ENCODE measurements at places on chromosomes 1 and 21.

- DNase-seq: no peak
These were observed 149.8 kb upstream of the TNR start for GRCh38 chr1:175893192-175893591.

GRCh38 chr1:225427235-225428067, at the start of gene LBR:
TSS of gene LBR (minus strand) at chr1:225428038. CDS start at chr1:225424075, 3,963 bp downstream.
- DNase-seq: no peak

- no peak for DNase-seq
These were observed 123.2 kb downstream of the SLC30A10 start for GRCh38 chr1:219805191-219805590.

GRCh38 chr1:111507411-111508201, 4.2 kb upstream of the ADORA3 start:
- no peak for DNase-seq

DNA sequence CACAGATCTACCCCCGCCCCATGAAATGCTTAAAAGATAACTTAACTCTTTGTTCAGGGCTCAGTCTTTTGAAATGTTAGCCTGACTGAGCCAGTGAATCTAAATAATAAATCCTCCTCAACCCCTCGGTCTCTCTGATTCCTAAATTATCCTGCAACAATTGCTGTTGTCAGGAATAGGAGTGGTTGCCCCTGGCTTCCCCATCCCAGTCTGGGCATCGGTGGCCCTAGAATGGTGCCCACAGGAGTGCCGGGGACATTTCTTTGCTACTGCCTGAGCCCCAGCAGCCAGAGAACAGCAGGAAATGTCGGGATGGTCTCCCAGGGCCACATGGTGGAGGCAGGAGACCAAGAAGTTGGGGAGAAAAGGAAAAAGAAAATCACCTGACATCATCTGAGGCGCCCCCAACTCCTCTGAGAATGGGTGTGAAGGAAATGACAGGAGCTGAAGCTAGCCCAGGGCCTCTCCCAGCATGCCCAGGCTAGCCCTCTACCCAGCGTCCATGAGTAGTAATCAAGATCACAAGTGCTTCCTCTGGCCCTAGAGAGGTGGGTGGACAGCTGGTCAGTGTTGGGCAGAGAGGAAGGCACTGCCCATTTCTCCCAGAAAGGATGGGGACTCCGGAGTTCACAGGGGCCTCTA, 1.6 kb downstream of the PADI4 start:
- DNase-seq: no peak

GRCh38 chr1:114353262-114353661, 157.7 kb downstream of the TRIM33 start:
- DNase-seq: no peak

DNA sequence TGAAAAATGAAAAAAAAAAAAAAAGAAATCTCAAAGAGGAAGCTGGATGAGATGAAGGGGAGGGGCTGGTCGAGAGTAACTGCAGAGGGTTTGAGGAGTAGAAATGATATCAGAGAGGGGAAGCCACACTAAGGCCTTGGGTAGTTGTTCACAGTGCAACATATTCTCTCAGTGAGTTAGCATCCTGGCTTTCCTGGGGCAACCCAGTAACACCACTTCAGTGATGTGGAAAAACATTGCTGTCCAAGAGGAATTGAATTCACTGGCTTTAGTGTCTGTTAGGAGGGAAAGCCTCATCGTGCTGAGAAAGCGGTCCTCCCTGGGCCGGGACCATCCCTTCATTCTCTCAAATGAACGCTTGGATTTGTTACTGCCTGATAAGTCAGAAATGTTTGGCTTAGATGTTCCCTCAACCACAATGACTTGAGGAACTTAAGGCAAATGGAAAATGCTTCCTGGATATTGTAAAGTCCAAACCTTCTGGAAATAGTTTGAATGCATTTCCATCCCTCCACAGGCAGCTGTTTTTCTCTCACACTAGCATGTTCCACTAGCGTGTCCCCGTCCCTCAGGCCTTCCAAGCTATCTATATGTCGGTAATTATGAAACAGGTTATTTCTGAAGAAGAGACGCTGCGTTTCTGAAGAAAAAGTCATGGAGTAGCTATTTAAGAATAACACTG, 12.2 kb downstream of the TGFB2 start:
- DNase-seq: no peak

GRCh38 chr1:194476872-194477271, 1290.5 kb upstream of the B3GALT2 start:
- DNase-seq: no peak

- DNase-seq: no peak
These were observed 173.4 kb upstream of the RGS18 start for GRCh38 chr1:191984856-191985255.

- no peak for DNase-seq
These were observed at the start of gene ACTRT2 for GRCh38 chr1:3021233-3021671. TSS of gene ACTRT2 (plus strand) at chr1:3021467. CDS start at chr1:3021687, 220 bp downstream.

- peak; percentile 76 for DNase-seq
These were observed 101.4 kb upstream of the VAMP3 start for GRCh38 chr1:7669559-7670311.

DNA sequence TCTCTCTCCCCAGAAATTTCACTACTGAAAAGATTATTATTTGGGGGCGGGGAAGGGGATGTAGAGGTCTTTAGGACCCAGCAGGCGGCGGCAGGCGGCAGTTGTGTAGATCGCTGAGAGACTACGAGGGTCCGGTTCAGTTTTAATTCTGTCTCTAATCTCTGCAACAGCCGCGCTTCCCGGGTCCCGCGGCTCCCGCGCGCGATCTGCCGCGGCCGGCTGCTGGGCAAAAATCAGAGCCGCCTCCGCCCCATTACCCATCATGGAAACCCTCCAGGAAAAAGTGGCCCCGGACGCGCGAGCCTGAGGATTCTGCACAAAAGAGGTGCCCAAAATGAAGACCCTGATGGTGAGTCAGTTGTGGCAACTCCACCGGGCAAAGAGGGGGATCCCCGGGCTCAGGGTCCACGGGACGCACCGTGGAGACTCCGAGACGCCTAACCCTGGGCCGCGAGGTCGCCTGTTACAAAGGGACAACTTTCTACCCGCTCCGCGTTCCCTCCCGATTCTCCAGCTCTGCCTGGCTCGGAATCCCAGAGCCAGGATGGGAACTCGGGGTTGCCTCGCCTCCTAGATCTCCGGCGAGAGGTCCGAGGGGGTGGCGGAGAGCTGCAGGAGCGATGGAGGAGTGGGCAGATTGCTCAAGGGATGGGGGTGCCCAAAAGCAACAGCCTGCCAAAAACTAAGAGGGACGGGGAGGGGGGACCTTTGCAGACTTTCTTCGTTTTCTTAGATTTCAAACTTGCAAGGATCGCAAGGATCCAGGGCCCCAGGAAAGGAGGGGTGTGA, at the start of gene ST6GALNAC5:
TSS of gene ST6GALNAC5 (plus strand) at position 139 of the 789 bp plus-strand sequence.
- peak; percentile 34 for DNase-seq

DNA sequence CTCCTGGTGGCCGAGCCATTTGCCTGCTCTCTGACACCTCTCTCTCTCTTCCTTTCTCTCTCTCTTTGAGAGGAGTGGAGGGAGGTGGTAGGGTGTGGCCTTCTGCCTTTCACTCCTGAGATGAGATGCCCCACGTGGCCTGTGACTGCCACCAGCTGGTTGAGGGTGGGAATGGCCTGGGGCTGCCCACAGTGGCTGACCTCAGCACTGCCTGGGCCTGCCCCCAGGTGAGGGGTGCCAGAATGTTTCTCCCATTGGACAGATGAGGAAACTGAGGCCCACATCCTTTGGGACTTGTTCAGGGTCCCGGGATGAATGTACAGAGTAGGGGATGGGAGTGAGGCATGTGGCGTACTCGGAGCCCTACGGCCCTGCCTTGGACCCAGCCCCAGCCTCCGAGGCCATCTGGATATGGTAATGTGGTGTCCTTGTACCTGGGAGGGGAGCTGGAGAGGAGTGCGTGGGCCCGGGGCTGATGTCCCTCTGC, 12.7 kb upstream of the C1orf167 start:
- no peak for DNase-seq

DNA sequence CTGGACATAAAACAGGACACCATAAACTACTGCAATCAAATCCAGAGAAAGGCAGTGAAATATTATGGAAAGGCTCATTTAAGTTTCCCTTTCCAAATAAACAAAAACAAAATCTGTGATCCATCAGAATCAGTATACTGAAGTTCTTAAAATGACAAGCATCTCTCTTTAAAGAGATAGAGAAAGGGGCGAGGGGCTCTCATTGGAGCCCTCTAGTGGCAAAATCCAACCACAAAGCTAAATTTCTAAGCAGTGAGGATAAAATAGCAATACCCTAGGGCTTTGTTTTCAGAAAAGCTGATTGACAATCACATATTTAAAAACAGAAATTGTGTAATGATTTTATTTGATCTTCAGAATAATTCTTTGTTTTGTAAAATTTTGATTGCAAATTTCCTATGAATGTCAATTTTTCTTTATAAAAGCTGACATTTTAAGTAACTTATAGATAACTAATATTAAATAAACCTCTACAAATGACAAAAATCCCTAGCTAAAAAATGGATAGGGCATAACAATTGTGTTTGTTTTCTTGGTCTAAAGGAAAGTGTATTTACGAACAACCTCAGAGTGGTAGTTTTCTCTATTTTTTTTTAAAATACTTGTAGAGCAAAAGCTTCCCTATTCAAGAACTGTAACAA, 138.2 kb downstream of the COL24A1 start:
- no peak for DNase-seq

- DNase-seq: no peak
These were observed 837 bp upstream of the USP21 start for GRCh38 chr1:161158316-161159010.

DNA sequence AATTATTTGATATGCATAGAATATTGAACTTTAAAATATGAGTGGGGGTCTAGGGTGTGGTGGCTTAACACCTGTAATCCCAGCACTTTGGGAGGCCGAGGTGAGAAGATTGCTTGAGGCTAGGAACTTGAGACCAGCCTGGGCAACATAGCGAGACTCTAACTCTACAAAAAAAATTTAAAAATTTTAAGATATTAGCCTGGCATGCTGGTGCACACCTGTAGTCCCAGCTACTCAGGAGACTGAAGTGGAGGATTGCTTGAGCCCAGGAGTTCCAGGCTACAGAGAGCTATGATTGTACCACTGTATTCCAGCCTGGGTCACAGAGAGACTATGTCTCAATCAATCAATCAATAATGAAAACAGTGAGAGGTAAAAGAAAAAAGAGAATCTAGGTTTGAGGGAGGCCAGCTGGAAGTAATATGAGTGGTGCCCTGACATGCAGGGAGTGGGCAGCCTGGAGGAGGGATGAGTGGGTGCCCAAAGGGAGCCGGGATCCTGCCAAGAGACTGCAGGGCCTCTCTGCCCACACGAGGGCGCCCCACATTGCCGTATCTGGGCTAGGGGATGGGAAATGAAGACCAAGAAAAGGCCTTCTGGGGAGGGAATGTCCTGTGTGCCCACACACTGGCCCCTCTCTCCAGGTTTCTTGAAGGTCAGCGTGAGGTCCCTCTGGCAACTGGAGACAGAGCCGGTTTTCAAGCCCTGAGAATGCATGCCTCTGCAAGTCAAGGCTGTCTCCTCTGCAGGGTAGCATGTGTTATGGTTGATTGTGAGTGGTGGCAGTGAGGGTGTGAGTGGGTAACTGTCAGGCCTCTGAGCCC, 93.9 kb upstream of the PPM1J start:
- peak; percentile 50 for DNase-seq

DNA sequence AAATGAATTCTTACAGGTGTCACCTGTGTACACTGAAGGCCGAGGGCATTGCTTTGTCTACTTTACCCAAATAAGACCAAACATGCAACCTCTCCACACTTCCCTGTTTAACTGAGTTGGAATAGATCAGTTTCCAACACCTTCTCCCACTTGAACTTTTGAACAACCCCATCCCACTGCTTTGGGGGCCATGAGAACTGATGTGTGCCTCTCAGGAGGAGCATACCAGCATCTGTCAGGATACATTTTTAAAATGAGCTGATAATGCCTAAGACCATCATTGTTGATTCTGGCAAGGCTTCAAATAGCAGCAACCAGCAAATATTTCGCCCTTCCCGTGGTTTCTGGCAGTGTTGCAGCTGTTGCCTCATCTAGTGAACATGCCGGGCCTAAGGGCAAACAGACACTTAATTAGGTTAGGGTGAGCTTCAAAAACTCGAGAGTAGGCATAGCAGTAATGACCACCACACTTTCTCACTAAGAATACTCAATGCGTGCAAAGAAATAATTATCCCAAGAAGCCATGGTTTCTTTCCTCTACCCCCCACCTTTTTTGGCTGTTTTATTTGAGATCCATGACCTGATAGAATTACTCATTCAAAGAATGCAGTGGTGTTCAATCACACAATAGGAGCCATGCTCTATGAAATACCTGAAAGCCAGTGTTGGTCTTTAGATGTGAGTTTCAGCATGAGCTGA, 63.7 kb downstream of the MAP10 start:
- no peak for DNase-seq

DNA sequence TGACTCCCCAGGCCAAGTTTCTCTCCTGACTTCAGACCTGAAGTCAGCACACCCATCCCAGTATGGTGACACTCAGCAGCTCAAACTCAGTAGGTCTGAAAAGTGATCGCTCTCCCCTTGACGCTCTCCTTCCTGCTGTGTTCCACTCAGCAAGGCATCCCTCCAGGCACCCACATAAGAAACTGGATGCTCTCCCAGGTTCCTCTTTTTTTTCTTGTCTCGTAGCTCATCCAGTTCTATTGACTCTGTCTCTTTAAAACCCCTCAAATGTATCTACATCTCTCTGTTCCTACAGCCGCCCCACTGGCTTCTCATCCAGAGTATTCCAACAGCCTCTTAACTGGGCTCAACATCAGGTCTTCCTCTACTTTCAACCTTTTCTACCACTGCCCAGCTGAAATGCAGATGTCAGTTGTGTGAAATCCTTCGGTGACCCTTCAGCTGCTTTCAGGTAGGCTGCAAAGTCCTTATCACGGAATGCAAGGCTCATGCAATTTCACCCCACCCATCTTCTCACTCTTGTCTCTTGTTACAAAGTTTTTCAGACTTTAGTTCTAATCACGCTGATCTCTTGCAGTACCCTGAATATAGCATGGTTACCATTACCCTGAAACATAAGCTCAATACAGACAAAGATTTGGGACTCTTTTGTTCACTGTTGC, 286.2 kb upstream of the POU3F1 start:
- no peak for DNase-seq

DNA sequence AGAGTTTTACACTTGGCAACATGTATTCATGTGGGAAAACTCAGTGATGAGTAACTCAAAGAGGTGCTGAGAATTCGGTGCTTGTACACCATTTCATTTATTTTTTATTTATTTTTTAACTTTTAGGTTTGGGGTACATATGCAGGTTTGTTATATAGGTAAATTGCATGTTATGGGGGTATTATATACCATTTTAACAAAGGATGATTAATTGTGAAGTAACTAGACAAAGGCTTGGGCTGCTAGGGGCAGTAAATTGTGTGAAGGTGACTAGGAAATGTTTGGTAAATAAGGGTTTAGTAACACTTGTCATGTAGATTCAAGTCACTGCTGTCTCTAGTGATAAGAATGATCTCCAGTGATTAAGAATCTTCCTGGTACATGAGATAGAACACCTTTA, 139.0 kb downstream of the MAST2 start:
- no peak for DNase-seq

GRCh38 chr1:110714374-110714995, 39.7 kb upstream of the KCNA3 start:
- peak; percentile 61 for DNase-seq

GRCh38 chr1:169890761-169891538, 2.7 kb downstream of the SCYL3 start:
- no peak for DNase-seq
